ENCODE measurements at places on chromosomes 3 and 15.

DNA sequence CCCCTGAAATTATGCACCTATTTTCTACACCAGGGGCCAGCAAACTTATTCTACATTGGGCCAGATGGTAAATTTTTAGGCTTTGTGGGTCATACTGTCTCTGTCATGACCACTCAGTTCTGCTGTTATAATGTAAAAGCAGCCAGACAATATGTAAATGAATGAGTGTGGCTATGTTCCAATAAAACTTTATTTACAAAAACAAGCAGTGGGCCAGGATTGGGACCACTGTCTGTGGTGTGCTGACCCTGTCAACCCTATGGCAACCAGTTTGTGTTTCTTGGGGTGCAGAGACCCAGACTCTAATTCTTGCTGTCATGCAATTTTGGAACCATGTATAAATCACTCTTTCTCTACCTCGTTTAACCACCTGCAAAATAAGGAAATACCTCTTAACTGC lies 74.7 kb downstream of the LRIG1 start:
- DNase-seq: no peak

- DNase-seq: no peak
These were observed 233.5 kb upstream of the PROK2 start for GRCh38 chr3:72018343-72018984.

DNA sequence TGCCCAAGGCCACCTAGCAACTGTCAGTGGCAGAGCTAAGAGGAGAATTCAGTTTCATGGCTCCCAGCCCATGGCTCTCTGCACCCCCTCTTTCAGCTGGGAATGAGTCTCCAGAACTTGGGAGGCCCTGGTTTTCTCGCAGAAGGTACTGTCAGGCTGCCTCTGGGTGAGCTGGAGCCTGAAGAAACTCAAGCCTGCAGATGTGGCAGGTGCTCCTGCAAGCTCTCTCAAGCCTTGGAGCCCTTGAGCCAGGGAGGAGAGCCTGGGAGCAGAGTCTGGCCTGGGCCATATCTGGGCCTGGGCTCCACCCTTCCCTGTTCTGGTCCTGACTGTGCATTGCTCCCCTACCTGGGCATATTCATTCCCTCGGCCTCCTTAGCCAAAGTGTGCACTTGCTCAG lies 74.4 kb upstream of the TLE3 start:
- no peak for DNase-seq

DNA sequence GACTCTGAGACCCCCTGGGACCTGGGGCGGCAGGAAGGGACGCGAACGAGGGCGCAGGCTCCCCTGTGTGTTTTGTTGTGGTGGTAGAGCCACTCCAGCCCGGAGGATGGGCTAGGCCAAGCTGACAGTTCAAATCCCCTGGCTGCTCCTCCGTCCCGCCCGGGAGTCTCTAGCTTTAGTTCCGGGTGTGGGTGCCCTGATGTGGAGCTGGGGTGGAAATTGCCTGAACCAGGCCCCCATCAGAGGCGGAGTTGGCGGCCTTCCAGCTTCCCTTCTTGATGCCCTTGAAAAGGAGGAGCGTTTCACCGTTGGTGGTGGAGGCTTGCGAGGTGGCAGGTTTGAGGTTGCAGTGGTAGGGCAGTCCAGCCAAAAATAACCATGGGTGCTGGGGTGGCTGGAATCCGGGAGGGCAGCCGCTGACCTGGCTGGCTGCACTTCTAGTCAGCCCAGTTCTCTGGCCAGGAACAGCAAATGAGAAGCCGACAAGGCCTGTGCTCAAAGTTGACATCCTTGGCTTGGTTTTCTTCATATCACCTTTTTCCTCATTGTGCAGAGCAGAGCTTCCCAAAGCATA lies 817 bp downstream of the CLK3 start:
- DNase-seq: peak; percentile 56

- no peak for DNase-seq
These were observed 97.3 kb downstream of the RTP4 start for GRCh38 chr3:187465503-187465902.

DNA sequence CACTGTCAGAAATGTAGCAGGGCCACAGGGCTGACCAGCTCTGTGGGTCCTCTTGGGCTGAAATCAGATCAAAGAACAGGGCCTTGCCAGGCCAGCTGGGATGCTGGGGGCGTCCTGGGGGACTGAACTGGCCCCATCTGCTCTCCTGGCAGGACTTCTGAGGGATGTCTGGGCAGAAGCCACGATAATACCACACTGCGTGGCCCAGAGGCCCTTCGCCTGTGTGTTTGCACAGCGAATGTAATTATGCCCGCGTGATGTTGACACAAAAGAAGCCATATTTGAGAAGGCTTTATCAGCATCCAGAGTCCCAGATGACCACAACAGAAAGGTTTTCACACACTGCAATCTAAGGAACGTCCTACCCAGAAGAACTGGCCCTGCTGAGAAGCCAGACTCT lies 174.0 kb downstream of the RAB11A start:
- no peak for DNase-seq

DNA sequence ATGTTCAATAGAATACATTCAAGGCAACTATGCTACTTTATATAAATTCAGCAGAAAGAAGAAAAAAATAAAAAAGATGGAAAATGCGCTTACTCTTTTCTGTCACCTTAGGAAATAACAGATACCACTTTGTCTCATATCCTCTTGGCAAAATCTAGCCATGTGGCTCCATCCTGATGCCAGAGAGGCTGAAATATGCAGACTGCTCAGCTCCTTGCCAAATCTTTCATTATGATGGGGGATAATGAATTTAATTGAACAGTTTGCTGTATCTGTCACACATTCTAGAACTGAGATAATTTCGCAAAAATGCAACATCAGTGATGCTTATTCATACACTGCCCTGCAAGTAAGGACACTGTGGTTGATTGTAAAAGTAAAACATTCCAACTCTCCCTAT lies 1081.5 kb downstream of the PLOD2 start:
- no peak for DNase-seq

GRCh38 chr15:25796395-25796794 lies 66.7 kb downstream of the ATP10A start:
- no peak for DNase-seq

DNA sequence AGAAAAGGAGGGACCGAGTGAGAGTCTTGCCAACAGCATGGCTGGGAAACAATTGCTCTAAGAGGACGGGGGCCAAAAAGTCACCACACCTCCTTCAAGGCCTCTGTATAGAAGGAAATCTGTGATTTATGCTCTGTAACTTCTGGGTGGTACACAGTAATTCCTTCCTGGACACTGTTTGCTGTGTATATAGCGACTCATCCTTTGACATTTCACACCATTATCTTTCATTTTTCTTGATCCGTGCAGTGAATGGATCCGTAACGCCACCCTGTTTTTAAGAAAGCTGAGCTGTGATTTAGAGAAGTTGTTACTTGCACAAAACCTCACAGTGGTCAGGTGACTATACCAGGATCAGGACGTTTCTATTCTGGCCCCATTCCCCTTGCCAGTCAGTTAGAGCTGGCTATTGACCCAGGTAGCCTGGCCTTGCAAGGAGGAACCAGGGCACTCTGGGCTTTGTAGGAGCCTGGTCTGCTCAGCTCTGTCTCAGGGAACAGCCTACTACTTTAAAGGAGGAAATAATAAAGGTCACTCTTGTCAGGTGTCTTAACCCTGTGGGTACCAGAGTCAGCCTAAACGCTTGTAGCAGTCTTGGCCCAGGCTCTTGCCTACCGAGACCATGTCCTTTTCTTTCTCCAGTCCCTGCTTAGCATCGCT lies 86.5 kb upstream of the MYZAP start:
- no peak for DNase-seq

DNA sequence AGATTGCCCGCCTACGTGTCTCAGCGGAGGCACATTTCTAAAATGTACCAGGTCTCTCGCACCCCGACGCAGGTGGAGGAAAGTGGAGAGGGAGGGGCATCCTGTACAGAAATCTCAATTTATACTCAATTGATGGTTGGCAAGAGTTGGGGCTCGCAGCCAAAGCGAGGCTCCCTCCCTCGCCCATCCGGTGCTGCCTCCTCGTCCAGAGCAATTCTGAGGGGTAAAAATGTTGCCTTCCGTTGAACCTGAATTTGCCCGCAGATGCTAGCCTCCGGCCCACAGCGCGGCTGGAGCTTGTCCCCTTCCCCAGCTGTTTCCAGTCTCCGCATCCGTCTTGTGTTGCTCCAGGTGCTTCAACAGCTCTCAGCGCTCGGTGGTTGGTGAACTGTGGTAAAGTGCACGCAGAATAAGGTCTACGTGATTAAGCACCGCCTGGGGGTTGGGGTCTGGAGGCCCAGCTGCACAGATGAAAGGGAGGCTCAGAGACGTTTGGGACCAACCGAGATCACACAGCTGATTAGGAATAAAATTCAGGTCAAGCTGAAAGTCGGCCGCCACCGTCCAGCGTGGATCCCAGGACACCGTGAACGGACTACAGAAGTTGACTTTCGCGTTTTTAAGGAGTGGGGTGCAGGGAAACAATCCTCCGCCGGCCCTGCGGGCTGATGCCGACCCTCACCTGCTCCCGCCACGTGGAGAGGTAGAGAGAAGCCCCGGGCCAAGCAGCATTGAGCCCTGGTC lies 846 bp upstream of the POLG start:
- peak; percentile 86 for DNase-seq

- no peak for DNase-seq
These were observed 28.6 kb upstream of the KBTBD12 start for GRCh38 chr3:127886231-127886955.

- no peak for DNase-seq
These were observed 952.0 kb downstream of the AGBL1 start for GRCh38 chr15:87031540-87032230.

- peak; percentile 92 for DNase-seq
These were observed 639 bp downstream of the FOXP1 start for GRCh38 chr3:71582612-71583565.

DNA sequence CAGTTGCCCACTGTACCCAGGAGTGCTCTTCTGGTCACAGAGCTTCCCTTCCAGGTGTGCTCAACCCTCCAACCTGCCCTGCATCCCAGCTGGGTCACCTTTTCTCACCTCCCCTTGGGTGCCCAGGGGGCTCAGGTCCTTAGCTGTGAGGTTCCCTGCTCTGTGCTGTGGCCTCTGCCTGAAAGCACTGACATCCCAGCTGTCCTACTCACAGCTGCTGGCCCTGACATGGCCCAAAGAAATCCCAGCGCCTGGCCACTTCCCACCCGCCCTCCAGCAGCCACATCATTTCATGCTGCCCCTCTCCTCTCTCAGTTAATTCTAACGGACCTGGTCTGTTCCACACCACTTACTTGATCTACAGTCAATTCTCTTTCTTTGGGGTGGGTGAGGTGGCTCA lies 79.9 kb downstream of the ISG20 start:
- DNase-seq: no peak

DNA sequence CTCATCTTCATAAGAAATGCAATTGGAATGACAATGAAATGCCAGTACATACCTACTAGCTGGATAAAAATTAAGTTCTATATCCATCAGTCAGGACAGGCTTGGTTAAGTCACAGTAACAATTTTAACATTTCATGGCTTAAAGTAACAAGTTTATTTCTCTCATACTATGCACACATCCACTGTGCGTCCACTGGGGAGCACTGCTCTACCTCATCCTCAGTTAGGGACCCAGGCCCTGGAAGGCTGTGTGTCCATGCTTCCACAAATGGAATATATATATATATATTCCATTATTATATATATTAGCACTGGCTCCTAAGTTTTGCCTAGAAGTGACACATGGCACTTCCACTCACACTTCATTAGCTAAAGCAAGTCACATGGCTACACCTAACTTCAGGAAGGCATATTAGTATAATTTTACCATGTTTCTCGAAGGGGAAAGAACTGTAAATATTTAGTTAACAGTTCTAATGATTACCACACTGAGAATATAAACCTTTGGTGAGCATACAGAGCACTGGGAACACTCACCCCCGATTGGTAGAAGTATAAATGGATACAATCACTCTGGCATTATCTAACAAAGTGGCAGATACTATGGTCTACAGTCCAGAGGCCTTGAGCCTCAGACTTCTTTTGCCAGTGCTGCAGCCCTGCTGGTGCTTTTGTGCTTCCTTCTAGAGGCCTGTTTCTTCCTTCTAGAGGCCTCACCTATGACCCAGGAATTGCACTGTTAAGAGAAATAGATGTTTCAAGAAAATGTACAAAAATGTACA lies 28.6 kb downstream of the AP3S2 start:
- no peak for DNase-seq

DNA sequence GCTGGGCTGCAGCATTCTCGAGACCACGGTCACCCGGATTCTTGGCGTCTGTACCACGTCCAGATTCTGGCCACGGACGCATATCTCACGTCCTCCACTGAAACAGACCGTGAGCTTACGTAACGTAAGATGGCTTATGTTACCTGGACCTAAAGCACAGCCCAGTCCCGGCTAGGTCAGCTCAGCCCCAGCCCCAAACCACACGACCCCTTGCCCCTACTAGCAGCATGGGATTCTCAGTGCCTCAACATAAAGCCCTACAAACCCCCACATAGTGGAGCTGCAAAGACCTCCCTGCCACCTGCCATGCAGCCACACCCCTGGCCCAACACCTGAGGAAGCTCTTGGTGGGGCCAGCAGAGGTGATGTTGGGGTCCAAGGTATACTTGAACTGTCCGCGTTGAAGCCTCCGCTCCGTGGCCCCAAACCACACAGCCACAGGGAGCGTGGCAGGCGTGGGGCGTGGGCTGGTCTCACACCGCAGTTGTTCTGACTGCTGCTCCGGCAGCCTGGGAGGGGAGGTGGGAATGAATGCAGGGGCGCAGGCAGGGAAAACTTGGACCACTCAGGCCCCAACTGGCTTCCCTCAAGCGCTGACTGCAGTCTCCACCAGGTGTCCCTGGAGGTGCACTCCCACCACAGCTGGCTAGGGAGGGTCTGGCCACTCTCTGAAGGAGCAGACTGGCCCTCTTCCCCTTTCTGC lies 14.5 kb downstream of the PLXNB1 start:
- DNase-seq: no peak

DNA sequence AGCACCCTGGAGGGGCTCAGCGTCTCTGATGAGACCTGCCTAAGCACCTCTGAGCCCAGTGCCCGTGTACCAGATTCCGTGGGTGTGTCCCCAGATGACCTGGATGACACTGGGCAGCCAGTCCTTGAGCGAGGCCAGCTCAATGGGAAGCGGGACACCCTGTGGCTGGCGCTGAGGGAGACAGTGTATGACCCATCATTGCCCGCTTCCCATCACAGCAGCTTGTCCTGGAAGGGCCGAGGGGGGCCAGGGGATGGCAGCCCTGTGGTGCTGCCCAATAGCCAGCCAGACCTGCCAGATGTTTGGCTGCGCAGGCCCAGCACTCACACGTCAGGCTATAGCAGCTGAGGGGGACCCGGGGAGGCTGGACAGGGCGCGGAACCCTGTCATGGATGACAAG lies 12.0 kb downstream of the DISP2 start:
- DNase-seq: no peak

DNA sequence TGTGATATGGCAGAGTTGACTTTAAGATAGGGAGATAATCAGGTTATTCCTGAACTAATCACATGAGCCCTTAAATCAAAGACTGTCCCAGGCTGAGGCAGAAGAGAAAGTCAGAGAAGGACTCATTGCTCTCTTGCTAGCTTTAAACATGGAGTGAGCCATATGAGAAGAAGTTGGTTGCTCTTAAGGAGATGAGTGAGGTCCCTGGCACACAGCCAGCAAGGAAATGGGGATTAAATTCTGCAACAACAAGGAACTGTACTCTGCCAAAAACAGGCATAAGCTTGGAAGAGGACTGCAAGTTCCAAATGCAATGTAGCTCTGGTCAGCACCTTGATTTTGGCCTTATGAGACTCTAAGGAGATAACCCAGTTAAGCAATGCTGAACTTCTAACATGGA lies 457.0 kb downstream of the PLOD2 start:
- DNase-seq: no peak
